OCI-M1 (cell line): ENCODE measurements at places on chromosomes 12 and 14.

DNA sequence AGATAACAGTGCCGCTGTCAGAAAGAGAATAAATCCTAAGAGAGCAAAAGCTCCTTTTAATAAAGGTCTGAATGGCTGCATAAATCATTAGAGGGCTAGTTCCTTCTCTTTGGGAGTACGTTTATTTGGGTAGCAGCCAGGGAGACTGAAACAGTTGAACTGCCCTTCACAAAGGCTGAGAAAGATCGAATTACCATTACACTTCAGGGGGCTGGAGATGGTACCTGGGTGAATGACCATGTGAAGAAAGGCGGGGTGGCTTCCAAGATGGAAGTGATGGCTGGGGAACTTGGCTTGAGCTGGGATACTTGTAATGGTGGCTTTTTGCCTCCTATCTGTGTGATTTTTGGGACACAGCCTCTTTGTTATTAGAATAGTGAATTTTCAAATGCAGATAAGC is 1.7 kb upstream of the FGD4 start:
- no peak for DNase-seq

GRCh38 chr14:61615743-61616523 is 79.4 kb upstream of the HIF1A start:
- no peak for DNase-seq

- no peak for DNase-seq
Measured at GRCh38 chr14:54085232-54085761, 128.7 kb upstream of the BMP4 start.

DNA sequence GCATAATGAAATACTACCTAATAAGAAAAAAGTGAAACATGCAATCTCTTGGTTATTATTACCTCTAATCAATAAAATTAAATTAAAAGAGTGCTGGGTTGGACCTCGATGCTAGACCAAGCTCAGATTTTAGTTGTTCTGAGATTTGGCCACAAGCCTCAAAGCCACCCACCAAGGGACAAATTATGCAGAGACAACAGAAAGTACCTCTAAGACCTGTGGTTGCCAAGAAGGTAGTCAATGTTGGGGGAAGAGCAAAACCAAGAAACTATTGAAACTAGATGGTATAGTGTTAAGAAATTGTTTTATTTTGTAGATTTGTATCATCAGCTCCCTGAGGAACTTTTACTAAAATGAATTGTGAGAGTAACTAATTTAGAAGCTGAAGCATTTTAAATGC is 43.8 kb upstream of the ARID2 start:
- no peak for DNase-seq

DNA sequence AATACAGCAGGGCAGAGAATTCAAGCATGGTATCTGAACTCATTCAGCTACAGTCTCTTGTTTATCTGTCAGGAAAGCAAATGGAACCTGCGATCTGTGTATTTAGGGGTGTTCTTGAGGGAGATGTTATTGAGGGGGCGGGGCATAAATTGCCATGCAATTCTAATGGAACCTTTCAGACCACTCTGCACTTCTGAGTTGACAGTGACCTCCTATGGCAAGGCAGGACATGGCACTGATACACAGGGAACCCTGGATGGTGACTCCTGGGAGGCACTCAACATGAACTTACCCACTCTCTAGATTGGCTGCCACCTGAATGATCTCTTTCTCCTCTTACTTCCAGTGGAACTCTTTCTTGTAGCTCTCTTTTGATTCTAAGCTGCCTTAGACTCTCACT is 787.3 kb downstream of the VRK1 start:
- DNase-seq = no peak

DNA sequence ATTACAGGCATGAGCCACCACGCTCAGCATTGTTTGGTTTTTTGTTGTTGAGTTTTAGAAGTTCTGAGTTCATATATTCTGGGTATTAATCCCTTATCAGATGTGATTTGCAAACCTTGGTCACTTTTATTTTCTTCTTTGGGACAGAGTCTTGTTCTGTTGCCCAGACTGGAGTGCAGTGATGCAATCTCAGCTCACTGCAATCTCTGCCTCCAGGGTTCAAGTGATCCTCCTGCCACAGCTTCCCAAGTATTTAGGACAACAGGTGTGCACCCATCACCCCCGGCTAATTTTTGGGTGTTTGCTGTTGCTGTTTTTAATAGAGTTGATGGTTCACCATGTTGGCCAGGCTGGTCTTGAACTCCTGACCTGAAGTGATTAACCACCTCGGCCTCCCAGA is 11.8 kb downstream of the USP30 start:
- no peak for DNase-seq

GRCh38 chr12:113171543-113171942 is 13.7 kb downstream of the DDX54 start:
- no peak for DNase-seq

DNA sequence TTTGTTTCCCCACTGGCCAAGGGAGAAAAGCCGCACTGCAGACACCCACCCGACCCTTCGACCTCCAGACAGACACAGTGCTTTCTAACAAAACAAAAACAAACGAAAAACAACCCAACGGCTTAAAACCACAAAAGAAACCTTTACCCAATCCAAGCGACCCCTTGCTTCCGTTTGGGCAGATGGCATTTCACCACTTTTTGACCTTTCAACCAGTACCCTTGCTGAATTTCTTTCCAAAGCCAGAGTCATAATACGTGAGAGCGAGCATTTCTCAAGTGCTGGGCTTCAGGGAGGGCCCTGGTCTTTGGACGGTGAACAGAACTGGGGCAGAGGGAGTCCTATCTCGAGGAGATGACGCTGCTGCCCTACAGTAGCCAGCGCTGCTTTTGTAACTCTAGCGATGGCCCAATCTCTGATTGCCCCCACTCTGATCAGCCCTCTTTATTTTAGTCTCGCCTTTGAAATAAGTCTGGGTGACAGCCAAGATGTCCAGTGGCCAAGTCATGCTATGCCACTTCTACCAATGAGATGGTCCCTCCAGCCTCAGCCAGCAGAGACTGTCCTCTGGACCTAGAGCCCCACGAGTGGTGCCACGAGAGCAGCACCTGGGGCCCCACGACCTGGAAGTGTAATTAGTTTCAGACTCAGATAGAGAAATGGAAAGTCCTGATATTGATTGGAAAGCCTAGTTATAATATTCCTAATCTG is 21.9 kb upstream of the ADIPOR2 start:
- no peak for DNase-seq
